ENCODE measurements at places on chromosomes 5 and 9. TPM values are rescaled to one million over a fixed set of nuclear protein-coding genes. Genes with fewer than 3 reads are reported as not detected.

- no peaks in the 10 kb centered on the region for H3K27me3 ChIP-seq
- H3K27ac ChIP-seq = no peak overlapping the region
- no peak overlapping the region for H3K4me3 ChIP-seq
- DNase-seq = no peak
- no peaks in the 10 kb centered on the region for H3K36me3 ChIP-seq
- no peaks in the 10 kb centered on the region for H3K4me1 ChIP-seq
Measured at GRCh38 chr5:166582416-166582815, 1709.0 kb upstream of the WWC1 start.

DNA sequence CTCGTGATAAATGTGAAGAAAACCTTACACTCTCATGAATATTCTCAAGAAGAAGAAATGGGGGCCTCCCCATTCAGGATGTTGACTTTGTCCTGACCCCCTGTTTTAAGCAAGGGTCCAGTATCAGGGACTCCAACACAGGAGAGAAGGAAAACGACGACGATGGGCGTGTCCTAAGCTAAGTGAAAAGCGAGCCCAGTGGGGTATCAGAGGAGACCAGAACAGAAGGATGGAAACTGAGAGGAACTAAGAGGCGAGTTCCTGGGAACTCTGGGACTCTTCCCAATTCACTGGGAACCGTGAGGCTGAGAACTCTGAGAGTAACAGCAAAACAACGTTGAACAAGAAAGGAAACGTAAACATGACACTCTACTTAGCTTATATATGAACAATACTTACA lies 14.6 kb downstream of the RETREG1 start:
- H3K4me3 ChIP-seq = no peak overlapping the region
- H3K4me1 ChIP-seq = no peaks in the 10 kb centered on the region
- H3K36me3 ChIP-seq = no peaks in the 10 kb centered on the region
- no peaks in the 10 kb centered on the region for H3K27me3 ChIP-seq
- no peak overlapping the region for H3K27ac ChIP-seq

- no peaks in the 10 kb centered on the region for H3K27me3 ChIP-seq
- H3K4me3 ChIP-seq = no peak overlapping the region
- no peaks in the 10 kb centered on the region for H3K4me1 ChIP-seq
- H3K36me3 ChIP-seq = no peaks in the 10 kb centered on the region
Measured at GRCh38 chr9:13769641-13770040, 490.1 kb upstream of the MPDZ start.

SLC45A2 gene
- not detected for total RNA-seq

DNA sequence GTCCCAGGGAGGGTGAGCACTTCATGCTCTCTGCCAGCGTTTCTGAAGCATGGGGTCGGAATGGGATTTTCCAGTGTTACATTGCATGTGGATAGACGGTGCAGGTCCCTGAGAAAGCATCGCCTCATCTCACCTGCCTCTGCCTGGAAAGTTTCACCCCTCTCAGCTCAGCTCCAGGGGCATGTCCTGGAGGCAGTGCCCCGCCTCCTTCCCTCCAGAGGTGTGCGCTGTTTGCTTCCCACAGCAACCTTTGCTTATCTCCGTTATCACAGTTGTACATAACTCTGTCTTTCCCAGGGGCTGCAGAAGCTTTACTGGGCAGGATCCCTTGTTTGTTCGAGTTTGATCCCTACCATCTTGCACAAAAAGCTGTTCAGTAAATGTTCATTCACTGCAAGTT lies 10.7 kb upstream of the CREBRF start:
- no peaks in the 10 kb centered on the region for H3K27me3 ChIP-seq
- H3K4me1 ChIP-seq = no peaks in the 10 kb centered on the region
- DNase-seq = no peak
- no peaks in the 10 kb centered on the region for H3K36me3 ChIP-seq

AMBP gene
- 0.70 TPM for total RNA-seq

DNA sequence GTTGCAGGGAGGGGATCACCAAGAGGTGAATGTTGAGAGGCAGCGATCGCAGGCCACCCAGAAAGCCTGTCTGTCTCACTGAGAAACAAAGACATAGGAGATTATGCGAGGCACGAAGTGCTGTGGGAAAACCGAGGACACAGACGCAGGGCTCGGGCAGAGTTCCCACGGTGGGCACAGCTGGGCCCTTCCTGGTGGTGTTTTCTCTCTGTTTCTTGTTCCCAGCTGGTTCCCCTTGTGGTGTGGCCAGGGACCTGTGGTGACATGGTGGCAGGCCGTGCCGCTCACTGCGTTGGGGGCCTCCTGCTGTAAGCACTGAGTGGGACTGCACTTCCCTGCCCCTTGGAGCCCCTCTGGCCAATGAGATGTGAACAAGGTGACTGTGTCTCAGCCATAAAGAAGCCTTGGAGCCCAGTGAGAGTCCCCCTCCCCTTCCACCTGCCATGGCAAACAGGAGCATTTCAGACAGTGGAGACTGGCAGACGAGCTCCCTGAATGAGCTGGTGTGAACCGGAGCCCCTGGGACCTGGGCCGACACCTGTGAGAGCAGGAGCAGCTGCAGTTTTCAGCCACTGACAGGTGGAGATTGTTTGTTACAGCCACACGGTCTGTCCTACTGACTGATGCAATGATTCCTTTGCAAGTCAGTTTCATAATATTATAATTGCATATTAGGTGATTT lies 13.2 kb upstream of the IRX4 start:
- H3K27me3 ChIP-seq = peaks cover 7% of the 10 kb centered on the region
- no peaks in the 10 kb centered on the region for H3K36me3 ChIP-seq
- no peak overlapping the region for H3K4me3 ChIP-seq
- H3K4me1 ChIP-seq = no peaks in the 10 kb centered on the region
- H3K27ac ChIP-seq = no peak overlapping the region

DNA sequence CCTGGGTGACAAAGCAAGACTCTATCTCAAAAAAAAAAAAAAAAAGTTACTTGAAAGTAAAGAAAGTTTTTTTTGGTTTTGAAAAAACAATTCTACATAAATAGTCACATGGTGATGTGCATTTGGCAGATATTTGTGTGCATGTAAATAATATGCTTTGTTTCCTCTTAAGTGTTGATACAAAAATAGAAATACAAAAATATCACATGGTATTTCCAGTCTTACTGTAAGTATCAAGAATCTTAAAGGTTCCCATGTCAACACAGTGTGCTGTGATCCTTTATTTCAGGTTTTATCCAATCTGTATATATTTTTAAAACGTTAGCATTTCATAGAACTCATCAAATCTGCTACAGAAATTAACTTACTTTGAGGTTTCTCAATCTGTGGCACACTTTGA lies 521.9 kb downstream of the TLE4 start:
- no peaks in the 10 kb centered on the region for H3K27me3 ChIP-seq
- no peak overlapping the region for H3K27ac ChIP-seq
- no peaks in the 10 kb centered on the region for H3K4me1 ChIP-seq
- H3K4me3 ChIP-seq = no peak overlapping the region

PCDH12 gene
- 15.9 TPM for total RNA-seq

FBXL7 gene
- 38.5 TPM for total RNA-seq

- H3K4me1 ChIP-seq = peaks cover 5% of the 10 kb centered on the region
- no peak for DNase-seq
- no peaks in the 10 kb centered on the region for H3K27me3 ChIP-seq
- no peaks in the 10 kb centered on the region for H3K36me3 ChIP-seq
Measured at GRCh38 chr9:112780450-112781036, 30.0 kb downstream of the SNX30 start.

All from adrenal gland (tissue), 19 donors.